EL (cell line): ENCODE measurements at places on chromosomes 2 and 18.

DNA sequence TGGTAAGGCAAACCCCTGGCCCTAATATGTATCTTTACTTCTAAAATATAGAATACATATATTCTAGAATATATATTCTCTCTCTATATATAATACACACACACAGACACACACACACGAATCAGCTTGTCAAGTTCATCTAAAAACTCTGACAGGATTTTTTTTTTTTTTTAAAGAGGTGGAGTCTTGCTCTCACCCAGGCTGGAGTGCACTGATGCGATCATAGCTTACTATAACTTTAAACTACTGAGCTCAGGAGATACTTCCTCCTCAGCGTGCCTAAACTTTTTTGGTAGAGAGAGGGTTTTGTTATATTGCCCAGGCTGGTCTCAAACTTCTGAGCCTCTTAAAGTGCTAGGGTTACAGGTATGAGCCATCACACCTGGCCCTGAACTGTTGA is 45.2 kb downstream of the DOK1 start:
- DNase-seq, result no peak

GRCh38 chr2:68499133-68499532 is 31.7 kb downstream of the APLF start:
- no peak for DNase-seq

GRCh38 chr2:232890536-232890895 is 20.5 kb downstream of the SNORC start:
- no peak for DNase-seq

- DNase-seq, result peak; percentile 93
These were observed 28.8 kb downstream of the STEAP3 start for GRCh38 chr2:119252186-119253113.

GRCh38 chr2:215671244-215671643 is 235.4 kb upstream of the FN1 start:
- no peak for DNase-seq

DNA sequence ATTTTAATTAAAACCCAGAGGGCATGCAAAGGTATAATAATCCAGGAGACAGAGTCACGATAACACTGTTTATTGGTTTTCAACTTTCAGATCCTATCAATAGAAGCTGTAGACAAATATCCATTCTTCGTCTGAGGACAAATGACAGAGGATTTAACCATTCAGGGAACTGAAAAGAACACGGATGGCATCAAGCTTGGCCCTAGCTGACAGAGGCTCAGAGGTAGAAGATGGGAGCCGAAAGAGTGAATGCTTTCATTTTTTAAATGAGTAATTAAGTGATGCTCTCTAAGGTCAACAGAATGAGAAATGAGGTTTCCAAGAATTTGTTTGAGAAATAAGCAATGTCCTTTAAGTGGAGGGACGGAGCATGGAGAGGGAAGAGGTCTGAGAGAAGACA is 62.1 kb downstream of the BCL2 start:
- no peak for DNase-seq

DNA sequence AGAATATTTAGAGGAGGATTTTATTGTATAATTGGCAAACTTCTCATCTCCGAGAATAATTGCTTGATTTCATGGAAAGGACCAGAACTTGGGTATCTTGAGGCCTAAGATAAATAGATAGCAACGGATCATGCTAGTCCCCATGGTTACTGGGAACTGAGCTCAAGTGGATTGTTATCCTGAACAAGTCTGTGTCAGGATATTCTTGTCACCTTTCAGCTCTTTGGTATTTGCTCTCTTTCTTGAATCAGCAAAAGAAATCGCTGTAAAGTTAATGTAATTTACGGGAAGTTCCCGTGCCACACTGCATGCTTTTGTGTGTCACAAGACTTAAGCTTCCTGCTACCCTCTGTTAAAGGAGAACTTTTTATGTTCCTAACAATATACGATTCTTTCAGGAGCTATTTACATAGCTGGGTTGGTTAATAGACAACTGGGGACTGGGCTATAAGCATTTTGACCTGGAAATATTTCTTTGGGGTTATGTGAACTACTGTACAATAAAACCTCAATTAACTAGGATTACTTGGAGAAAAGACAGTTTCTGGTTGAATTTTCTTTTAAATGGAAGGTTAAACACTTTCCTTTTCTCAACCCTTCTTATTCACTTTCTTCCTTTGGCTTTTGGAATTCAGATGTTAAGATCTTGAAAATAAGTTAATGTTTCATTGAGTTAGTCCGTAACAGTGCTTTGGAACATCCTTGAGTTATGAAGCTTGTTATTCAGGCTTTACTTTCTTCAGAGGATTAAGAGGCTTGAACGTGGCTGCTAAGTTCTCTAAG is 151.2 kb downstream of the FMNL2 start:
- DNase-seq, result no peak

DNA sequence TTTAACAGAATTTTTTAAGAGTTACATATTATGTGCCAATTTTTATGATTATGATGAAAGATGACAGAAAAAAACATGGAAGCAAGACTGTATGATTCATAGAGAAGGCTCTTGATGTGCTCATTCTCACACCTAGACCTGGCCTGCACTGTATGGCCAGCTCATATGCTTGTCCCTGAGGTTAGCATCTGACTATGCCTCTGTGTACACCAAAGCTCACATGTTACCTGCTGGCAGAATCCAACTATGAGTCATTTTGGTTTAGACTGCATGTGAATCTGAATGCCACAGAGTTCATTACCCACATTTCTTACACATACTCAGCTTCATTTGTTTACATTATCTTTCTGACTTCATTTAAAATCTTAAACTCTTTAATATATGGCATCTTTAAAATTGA is 139.0 kb downstream of the DSC3 start:
- DNase-seq, result peak; percentile 1

GRCh38 chr2:174122185-174122584 is 126.1 kb downstream of the OLA1 start:
- DNase-seq, result no peak

DNA sequence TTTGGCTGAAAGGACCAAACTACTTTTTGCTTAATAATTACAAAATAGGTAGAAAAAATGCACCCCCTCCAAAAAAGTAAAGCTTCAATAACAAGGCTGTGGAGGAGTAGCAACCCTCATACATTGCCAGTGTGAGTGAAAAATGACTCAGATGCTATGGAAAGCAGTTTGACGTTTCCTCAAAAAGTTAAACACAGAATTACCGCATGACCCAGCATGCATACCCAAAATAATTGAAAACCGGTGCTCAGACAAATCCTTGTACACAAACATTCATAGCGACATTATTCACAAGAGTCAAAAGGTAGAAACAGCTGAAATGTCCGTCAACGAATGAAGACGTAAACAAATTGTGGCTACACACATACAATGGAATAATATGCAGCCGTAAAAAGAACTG is 38.8 kb upstream of the DAPL1 start:
- no peak for DNase-seq

DNA sequence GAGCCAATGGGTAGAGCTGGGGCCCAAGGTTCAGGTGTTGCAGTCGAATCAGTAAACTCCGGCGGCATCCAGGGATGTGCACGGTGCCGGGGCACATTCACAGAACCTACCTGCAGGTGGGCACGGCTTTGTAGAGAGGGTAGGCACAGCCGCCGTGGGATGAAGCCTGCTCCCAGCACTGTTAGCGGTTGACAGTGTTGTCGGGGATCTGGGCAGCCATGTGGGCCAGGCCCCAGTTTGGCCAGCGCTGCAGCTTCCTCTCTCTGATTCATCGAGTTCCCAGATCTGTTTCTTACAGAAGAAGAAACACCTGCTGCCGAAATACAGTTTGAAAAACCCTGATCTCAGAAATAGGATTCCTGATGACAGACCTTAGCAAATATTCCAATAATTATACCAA is 274.8 kb downstream of the AGAP1 start:
- DNase-seq, result no peak

DNA sequence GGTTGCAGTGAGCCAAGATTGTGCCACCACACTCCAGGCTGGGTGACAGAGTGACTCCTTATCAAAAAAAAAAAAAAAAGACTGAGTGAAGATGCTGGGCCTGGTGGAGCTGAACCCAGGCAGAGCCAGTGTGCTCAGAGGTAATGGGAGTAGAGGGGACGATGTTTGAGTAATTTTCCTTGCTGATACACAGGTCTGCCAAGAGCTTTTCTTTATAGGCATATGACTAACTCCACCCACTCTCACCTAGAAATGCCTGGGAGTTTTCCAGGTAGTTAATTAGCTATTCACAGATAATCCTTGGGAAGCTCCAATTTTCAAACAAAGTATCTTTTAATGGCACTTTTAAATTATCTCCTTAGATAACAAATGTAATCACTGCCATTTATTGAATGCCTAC is 33.4 kb upstream of the ACSL3 start:
- no peak for DNase-seq

DNA sequence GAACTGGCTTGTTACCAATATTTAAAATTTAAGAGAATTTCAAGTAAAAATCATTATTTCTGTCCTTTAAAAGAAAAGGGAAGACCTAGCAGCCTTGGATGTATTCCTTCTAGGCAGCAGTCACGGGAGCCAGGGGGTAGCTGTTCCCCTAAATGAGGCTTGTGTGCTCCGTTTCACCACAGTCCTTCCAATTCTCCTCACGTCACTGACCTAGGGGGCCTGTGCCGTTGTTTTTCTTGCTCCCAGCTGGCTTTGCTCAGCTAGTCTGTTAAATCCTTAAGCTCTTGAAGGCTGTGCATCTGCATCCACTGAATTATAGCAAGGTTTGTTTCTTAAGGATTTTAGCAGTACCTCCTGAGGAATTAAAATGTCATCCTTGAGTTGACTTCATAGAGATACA is 9.9 kb downstream of the KLHL23 start:
- no peak for DNase-seq

- peak; percentile 88 for DNase-seq
These were observed 37.4 kb downstream of the TMEM87B start for GRCh38 chr2:112092286-112093041.

DNA sequence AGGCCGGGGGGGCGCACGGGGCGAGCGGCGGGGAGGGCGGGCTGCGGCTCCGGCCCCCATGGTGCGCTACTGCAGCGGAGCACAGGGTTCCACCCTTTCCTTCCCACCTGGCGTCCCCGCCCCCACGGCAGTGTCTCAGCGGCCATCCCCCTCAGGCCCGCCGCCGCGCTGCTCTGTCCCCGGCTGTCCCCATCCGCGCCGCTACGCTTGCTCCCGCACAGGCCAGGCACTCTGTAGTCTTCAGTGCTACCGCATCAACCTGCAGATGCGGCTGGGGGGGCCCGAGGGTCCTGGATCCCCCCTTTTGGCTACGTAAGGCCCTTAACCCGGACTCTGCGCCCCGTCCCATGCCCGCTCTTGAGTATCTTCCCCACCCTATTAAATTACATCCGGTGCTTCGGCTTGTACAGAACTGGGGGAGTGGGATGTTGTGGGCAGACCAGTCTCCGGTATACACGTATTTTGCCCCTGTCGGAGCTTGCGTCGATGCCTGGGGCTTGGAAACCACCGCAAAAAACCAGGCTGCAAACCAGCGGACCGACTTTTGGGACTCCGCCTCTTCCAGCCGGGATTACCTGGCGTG is 598 bp upstream of the WBP1 start:
- DNase-seq, result peak; percentile 49

GRCh38 chr18:56532176-56532840 is 106.1 kb downstream of the TXNL1 start:
- peak; percentile 49 for DNase-seq

DNA sequence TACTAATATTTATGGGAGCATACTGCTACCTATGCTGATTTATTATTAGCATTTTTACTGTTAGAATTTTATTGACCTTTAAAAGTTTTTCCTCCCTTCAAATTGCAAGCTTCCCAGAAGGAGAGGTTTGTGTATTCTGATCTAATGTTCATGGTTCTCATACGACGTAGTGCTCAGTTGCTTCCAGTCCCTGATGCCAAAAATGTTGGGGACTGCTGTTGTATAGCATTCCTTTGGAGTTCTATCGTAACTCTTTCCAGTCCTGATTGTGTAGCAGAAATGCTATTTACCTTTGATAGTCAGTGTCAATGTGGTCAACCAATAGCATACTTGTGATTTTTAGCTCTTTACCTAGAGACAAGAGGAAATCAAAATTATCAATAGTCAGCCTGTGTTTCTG is 69.5 kb upstream of the ZSWIM2 start:
- no peak for DNase-seq

- no peak for DNase-seq
These were observed 199.3 kb upstream of the HDAC4 start for GRCh38 chr2:239600001-239600593.

- DNase-seq, result no peak
These were observed 28.9 kb downstream of the SERTAD2 start for GRCh38 chr2:64624862-64625261.

GRCh38 chr2:135839713-135840112 is 2.7 kb upstream of the LCT start:
- DNase-seq, result peak; percentile 77

GRCh38 chr2:199484927-199485326 is 27.2 kb upstream of the SATB2 start:
- DNase-seq, result peak; percentile 23

DNA sequence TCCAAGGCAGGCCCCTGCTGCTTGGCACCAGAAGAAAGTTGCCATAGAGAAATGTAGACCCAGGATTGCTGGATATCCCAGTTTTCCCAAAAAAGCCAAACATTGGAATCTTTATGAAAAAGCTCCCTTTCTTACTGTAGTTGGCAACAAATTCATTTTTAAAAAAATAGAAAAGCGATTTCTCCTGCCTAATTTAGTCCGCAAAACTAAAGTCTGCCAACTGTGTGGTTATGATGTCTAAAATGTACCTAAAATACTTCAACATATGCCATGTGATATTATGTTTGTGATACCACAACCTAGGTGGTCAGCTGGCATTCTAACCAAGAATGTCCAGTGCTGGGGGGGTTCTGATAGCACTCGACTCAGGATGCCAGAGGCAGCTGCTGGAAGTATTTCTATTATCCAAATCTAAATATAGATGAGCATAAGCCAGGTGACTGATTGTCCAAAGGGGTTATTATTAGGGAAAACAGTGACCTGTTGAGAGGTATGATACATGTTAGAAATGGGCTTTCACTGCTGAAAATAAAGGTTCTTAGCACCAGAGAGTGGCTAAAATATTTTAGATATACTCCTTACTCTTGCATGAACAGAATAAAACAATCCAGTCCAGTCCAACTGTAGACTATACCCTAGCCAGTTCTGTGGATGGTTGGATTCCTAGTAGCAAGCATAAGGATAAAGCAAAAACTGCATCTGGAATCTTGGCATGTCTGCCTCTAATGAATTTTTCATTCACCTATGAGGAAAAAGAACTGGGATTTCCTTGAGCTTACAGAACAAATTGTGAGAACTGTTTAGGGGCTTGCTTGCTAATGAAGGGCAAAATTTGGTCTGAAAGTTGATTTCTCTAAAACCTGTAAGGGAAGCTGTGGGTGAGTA is 101.7 kb downstream of the STK39 start:
- no peak for DNase-seq

DNA sequence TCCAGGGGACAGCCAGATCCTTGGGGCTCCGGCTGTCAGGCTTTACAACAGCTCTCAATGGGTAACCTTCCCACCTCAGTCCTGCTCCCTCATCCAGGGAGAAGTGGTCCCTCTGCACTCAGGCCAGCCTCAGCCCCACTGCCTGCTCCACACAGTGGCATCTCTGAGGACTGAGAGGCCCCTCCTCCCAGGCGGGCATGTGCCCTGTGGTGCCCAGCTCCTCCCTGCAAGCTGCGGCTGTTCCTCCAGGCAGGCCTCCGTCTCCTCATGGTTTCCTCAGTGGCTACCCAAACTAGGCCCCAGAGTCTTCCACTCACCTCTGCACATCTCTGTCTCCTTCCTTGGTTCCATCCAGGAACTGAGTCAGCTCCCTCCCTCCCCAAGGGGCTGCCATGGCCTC is 81.7 kb upstream of the TMEM200C start:
- no peak for DNase-seq

GRCh38 chr18:34841891-34842290 is 131.8 kb downstream of the DTNA start:
- no peak for DNase-seq

GRCh38 chr2:98463988-98464771 is 19.5 kb downstream of the INPP4A start:
- no peak for DNase-seq

- DNase-seq, result no peak
These were observed 1019.6 kb upstream of the PIK3C3 start for GRCh38 chr18:40935423-40935822.
